Left kidney (tissue), 8 donors: ENCODE measurements at places on chromosomes 1 and 21. TPM values are rescaled to one million over a fixed set of nuclear protein-coding genes. Genes with fewer than 3 reads are reported as not detected.
A peak's percentile ranks its signal among the peaks of the same experiment; 100 is the strongest.

- DNase-seq: no peak
Observed at GRCh38 chr1:221761354-221762002, 19.6 kb upstream of the DUSP10 start.

GRCh38 chr1:79100385-79100784 lies 93.9 kb upstream of the ADGRL4 start:
- DNase-seq: no peak

DNA sequence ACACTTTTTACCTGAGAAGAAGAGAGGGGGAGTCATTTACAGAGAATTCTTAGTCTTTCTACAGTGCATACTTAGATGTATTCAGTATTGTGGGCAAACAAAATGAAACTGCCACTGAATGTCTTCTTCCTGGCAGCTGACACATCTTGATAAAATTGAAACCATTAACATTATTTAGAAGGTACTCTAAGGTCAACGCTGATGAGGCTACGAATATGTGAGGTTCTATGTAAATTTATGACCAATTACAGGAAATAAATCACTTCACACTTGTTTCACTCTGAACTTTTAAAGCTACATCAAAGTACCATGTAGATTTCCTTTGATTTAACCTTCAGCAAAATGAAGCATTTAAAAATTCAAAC lies 51.3 kb upstream of the GFI1 start:
- no peak for DNase-seq

DNA sequence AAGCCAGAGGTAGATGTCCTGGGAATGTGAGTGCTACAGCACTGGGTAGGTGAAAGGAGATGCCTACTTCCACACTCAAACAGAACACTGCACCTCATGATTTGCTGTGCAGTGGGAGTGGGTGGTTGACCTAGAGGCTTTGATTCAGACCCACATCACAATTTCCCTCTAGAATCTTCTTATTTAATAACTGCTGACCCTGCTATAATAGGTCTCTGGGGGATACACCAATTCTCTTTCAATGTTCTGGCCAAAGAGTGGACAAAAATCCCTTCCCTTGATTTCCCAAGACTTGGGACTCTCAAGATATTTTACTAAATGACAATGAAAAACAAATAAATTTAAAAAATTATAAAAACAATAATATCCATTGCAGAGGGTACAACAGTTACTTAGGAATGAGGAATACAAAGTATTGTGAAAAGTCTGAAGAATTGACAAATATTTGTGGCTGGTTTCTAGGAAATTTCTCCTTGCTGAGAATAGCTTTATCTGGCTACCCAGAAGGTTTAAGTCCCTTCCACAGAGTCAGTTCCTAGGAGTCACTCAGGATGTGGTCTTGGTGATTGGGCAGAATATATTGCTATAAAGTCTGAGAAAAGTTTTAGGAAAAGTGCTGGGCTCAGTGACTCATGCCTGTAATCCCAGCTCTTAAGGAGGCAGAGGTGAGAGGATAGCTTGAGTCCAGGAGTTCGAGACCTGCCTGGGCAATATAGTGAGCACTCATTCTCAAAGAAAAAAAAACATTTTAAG lies 2.4 kb upstream of the FCGR2A start:
- DNase-seq: no peak

GRCh38 chr1:228263636-228264035 lies 55.8 kb downstream of the OBSCN start:
- no peak for DNase-seq

GRCh38 chr1:228478912-228479711 lies 8.1 kb upstream of the RNF187 start:
- no peak for DNase-seq

- peak; percentile 12 for DNase-seq
Observed at GRCh38 chr1:153465811-153466636, 5.6 kb upstream of the S100A7 start.

The KRTAP13-2 gene
- not detected for polyA plus RNA-seq

DNA sequence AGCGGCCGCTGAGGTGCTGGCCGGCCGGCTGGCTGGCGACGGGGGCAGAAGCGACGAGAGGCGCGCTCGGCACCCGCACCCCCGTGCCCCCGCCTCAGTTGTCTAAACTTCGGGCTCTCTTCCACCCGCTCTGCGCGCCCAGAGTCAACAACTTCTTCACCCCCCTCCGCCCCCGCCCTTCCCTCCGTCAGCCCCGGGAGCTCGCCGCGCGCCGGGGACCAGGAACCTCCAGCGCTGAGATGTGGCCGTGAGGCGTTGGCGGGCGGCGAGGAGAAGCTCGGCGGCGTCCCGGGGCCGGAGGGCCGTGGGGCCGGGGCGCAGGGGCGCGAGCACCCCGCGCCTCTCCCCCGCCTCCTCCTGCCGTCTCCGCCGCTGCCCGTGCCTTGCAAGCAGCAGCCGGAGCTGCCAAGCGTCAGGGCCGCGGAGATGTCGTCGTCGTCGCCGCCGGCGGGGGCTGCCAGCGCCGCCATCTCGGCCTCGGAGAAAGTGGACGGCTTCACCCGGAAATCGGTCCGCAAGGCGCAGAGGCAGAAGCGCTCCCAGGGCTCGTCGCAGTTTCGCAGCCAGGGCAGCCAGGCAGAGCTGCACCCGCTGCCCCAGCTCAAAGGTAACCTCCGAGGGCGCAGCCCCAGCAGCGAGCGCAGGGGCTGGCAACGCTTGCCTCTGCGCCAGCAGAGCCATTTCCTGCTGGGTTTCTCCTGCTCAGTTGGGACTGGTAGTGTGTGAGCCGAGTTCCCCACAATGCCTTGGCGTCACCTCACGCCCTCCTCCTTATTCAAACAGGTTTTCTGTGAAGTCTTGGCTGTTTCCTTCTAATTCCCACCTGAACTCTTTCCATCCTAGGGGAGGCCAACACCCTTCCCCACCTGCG lies 710 bp downstream of the PPP2R5A start:
- peak; percentile 35 for DNase-seq

GRCh38 chr1:27144920-27145661 lies 9.8 kb downstream of the SLC9A1 start:
- no peak for DNase-seq

DNA sequence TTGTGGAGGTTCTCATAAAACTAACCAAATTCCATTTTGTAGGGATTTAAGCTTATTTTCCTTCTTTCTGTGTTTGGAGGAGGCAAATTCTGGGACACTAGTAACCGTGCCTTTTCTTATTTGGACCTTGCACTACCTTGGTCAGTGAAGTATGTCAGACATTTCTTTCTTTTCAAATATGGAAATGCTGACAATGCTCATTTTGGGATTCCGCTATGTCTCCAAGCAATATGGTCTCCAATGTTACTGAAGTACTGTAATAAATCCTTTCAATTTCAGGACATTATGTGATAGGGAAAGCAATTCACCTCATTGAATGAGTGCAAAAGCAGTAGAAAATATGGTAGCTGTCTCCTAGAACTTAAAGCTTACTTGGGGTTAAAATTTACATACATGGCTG lies 372.3 kb downstream of the HLX start:
- no peak for DNase-seq

The SLAMF1 gene
- polyA plus RNA-seq: not detected

DNA sequence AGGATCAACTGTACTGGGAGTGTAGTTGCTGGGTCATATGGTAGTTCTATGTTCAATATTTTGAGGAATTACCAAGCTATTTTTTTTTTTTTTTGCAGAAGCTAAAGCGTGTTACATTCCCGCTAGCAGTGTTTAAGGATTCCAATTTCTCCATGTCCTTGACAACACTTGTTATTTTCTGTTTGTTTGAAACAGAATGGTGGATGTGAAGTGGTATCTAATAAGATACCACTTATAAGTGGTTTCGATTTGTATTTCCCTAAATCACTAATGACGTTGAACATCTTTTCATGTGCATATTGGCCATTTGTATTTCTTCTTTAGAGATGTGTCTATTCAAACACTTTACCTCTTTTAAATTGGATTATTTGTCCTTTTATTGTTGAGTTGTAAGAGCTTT lies 112.2 kb downstream of the DISP1 start:
- DNase-seq: no peak

GRCh38 chr1:232110281-232111090 lies 483.9 kb downstream of the DISC1 start:
- no peak for DNase-seq

GRCh38 chr1:30840904-30841598 lies 67.5 kb downstream of the SDC3 start:
- DNase-seq: no peak

The TRIM67 gene
- polyA plus RNA-seq: 0.15 TPM

The GRHL3 gene
- polyA plus RNA-seq: 4.6 TPM

The CYP4B1 gene
- polyA plus RNA-seq: 2.2 TPM

The CDC42BPA gene
- 47.2 TPM for polyA plus RNA-seq

DNA sequence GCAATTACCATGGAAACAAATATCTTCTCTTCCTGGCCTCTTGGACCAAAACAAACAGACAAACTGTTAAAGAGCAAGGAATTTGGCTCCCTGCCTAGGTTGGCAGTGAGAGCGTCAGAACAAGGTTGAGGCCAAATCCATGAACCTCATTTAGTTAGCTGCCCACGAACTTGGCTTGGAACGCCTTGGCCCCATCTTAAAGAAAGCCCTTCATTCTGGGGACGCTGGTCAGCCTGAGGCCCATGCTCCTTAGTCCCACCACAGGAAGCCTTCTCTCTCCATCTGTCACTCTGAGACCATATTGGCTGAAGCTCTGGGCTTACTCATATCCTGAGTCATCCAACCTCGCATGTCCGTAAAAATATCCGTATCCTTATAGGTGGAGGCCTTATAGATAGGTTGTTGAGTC lies 62.4 kb upstream of the DIRAS3 start:
- no peak for DNase-seq

GRCh38 chr1:52150946-52151345 lies 9.1 kb downstream of the ZFYVE9 start:
- no peak for DNase-seq

The AIRE gene
- polyA plus RNA-seq: 0.42 TPM

The KIF26B gene
- 33.3 TPM for polyA plus RNA-seq

- DNase-seq: no peak
Observed at GRCh38 chr1:154862907-154863306, 7.2 kb downstream of the KCNN3 start.

GRCh38 chr1:38672692-38673091 lies 186.9 kb downstream of the RRAGC start:
- no peak for DNase-seq

- no peak for DNase-seq
Observed at GRCh38 chr21:32613436-32614043, 1.4 kb upstream of the CFAP298 start.

DNA sequence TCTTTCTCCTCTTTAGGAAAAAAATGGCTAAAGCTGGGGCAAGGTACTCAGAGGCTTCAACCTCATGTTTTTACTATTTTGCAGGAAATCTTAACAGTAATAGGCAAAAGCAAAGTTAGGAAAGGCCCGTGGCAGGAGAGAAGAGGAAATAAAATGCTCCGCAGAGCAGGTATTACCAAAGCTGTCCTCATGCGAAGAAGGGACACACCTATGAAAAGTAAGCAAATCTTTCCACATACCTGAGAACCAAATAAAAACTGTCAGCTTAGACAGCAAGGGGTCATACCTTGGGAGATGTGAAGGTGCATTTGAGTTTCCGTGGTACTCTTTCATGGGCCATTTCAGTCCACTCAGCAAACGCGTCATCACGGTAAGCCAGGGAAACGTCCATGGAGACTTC lies 73.5 kb downstream of the WLS start:
- no peak for DNase-seq

DNA sequence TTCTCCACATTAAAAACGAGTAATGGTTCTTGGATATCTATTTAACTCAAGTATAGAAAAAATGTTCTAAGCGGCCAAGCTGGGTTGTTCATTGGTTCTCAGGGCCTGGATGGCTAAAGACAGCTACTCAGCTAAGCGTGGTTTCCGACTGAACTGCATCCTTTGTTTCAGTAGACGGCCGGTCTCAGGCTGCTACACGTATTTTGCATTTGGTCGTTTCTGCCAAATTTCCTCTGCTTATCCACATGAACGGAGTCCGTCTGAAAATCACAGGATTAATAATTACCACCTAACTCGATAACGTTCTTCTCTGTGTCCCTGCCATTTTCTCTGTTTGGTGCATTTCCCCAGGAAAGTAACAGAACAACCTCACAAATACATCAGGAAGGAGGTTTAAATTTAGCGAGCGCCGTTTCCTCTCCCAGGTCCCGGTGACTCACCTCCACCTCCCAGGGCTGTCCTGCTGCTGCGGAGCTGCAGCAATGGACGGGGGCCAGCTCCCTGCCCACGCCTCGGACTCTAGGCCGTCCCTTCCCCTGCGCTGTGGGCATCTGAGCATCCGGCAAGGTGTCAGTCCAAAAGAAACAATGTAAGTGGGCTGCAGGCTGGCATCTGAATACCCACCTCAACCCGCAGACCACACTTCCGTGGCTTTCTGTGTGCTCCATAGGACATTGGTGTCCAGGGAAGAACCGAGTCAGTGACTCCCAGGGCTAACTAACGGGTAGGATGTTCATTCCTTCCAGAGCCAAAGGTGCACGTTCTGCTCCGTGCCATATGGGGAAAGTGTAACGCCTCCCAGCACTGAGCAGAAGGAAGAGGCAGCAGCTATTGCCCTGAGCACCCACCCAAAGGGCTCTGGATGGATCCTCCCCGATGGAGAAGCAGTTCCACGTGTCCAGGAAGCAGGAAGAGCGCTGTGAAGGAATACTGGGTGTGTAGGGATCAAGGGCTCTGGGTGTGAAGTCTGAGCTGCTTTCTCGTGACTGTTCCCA lies 4.1 kb upstream of the GABRD start:
- DNase-seq: no peak

The WNT9A gene
- polyA plus RNA-seq: 1.3 TPM

The RXRG gene
- polyA plus RNA-seq: 3.3 TPM

GRCh38 chr1:84450910-84451309 lies 28.2 kb upstream of the RPF1 start:
- DNase-seq: no peak

- no peak for DNase-seq
Observed at GRCh38 chr1:35319988-35320713, 51.6 kb downstream of the ZMYM4 start.

The CA6 gene
- 0.12 TPM for polyA plus RNA-seq

GRCh38 chr1:53934170-53934765 lies 11.2 kb downstream of the IFT25 start:
- no peak for DNase-seq

DNA sequence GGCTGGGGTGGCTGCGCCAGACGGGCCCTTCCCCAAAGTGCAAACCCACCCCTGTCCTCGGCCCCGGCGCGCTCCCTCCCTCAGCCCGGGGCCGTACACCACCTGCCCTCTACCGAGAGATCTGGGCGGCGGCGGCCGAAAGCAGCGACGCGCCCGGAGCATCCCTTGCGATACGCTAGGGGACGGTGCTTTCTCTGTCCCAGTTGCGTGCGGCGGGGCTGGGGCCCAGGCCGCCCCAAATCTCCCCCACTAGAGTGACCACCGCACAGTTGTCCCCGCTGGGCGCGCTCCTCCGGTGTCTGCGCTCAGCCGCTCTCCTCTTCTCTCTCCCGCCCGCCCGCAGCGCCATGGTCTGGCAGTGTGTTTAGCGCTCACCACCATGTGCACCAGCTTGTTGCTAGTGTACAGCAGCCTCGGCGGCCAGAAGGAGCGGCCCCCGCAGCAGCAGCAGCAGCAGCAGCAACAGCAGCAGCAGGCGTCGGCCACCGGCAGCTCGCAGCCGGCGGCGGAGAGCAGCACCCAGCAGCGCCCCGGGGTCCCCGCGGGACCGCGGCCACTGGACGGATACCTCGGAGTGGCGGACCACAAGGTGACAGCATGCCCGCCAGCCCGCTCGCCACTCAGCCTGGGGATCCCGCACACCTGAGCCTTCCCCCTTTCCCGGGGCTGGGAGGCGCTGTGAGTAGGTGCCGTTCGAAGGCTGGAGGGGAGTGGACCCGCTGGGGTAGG lies 1.0 kb downstream of the ST6GALNAC5 start:
- DNase-seq: peak; percentile 64

The SYT6 gene
- 2.3 TPM for polyA plus RNA-seq

The HNRNPCL4 gene
- 0.52 TPM for polyA plus RNA-seq
